ENCODE measurements at places on chromosomes 13 and 19.

GRCh38 chr13:25001476-25002206 lies 94.3 kb upstream of the PABPC3 start:
- no peak for DNase-seq

- no peak for DNase-seq
Observed at GRCh38 chr19:50005428-50005827, 19.7 kb downstream of the VRK3 start.

DNA sequence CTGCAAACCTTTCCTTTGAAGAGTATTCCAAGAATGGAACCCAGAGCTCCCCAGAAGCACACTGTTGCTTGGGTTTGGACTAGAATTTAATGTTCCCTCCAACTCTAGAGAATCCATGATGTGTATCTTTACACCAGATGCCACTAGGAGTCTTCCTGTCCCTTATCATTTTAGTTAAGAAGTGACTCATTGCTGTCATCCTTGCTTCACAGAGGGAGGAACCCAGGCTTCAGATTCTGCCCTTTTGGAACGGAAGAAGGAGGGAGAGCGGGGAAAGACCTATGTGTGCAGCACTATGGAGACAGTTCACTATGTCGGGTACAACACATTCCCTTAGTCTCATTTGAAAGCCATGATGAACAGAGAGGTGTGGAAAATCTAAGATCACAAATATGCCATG lies 2.1 kb upstream of the ATP12A start:
- DNase-seq: no peak

DNA sequence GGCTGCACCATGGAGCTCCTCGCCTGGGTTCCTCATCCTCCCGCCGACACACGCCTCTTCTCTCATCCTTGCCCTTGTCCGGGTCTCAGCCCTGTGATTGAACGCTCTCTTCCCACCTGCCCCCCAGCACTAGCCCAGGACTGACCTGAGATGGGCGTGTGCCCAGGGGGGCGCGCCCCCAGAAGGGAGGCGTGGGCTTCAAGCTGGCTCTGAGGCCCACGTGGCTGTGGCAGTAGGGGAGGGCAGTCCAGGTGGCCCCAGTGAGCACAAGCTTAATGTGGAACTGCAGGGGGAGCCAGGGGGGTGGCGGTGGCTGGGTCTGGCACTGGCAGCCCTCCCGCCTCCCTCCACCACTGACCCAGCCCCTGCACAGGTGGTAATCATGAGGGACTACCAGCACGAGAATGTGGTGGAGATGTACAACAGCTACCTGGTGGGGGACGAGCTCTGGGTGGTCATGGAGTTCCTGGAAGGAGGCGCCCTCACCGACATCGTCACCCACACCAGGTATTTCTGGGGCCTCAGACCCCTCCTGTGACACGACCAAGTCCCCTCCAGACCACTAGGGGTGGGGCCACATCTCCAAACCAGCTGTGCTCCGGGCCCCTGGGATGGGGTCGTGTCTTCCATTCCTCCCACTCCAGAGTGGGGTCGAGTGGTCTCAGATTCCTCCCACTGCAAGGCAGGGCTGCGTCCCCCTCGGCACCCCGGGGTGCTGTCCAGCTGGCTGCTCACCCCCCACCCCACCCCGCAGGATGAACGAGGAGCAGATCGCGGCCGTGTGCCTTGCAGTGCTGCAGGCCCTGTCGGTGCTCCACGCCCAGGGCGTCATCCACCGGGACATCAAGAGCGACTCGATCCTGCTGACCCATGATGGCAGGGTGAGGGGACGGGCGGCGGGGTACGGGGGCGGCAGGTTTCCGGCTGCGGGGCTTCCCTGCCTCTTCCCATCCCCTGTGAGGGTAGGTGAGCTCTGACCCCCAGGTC lies 21.9 kb upstream of the NCCRP1 start:
- DNase-seq: no peak

GRCh38 chr13:77047649-77048343 lies 20.8 kb upstream of the FBXL3 start:
- no peak for DNase-seq

GRCh38 chr13:74115133-74115532 lies 19.1 kb downstream of the KLF12 start:
- no peak for DNase-seq

DNA sequence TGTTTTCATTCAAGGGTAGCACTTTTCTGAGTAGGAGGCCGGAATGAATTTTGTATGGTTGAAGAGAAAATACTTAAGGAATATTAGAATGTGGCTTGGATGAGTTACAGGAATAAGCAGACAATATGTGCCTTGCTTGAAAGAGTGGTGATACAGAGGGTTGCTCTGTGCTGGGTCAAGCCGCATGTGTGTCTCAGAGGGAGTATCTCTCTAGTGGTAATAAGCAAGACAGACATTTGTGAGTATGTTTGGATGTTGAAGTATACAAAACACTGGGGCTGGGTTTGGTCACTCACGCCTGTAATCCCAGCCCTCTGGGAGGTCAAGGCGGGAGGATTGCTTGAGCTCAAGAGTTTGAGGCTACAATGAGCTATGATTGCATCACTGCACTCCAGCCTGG lies 103.9 kb downstream of the LMO7 start:
- no peak for DNase-seq

GRCh38 chr19:13078381-13078780 lies 24.3 kb downstream of the LYL1 start:
- DNase-seq: no peak

DNA sequence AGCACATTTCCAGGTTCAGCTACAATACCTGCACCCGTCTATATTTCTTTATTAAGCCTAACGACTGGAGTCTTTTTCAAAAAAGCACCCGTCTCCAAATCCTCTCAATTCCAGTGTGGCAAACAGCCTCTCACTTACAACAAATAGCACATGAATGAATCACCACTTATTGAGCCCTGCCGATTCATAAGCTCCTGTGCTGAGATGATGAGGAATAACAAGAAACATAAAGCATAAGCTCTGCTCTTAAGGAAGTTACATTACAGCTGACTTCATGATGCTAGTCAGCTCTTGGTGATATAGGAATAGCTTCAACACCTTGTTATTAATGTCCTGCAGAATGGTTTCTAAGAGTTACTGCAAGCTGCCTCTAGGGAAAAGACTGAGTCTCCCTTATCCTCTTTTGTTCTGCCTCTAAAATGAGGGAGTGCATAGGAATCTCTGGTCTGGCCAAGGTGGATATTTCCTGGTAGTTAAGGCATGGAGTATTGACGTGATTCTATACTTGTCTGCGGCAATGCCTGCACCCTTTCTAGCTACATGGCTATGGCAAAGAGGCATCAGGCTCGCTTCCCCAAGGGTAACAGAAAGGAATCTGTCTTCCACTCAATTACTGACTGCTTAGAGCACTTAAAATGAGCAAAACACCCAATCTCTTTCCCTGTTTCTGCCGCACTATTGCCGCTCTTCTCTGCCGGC lies 195.7 kb downstream of the KLF12 start:
- DNase-seq: peak; percentile 86

DNA sequence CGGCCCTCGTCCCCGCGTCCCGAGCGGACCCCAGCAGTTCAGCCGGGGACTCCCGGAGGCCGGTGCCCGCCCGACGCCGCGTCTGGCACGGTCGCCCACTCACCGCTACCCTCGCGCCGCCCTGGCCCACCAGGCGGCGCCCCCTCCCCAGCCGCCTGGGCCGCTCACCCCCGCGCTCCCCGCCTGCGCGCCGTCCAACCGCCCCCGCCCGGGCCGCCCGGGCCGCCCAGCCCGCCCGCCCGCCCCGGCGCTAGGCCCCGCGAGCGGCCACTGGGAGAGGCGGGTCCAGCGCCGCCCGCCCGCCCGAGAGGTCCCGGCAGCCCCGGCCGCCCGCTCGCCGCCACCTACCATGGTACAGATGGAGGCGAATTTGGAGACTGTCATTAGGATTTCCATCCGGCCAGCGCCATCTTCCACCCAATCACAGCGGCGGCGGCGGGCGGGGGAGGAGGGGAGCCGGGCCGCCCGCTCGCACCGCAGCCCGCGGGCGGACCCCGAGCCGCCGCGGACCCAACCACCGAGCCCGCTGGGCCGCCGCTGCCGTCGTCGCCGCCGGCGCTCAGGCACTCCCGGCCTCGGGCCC lies at the start of gene USP12:
USP12 (minus strand) TSS at position 568 of the 583 bp plus-strand sequence; CDS start at position 396, 172 bp downstream.
- DNase-seq: no peak

GRCh38 chr19:33828266-33829075 lies 31.8 kb downstream of the KCTD15 start:
- no peak for DNase-seq

- DNase-seq: no peak
Observed at GRCh38 chr13:28349371-28349770, 145.6 kb downstream of the FLT1 start.

DNA sequence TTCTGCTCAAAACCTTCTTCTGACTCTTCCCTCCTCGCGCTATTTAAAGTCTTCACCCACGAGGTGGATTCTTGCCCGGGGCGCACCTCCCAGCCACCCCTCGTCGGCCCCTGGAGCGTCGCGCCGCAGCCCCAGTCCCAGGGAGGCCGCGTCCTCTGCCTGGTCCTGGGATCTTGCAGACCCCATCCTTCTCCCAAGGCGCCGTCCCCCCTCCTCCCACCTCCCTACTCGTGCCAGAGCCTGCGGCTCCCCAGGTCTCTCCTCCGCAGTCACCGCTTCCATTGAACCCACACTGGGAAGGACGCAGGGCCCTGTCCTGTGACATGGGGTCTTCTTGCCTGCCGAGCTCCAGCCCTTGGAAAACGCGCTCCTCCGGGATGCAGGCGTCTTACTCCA lies 486 bp downstream of the ZNF808 start:
- DNase-seq: no peak

GRCh38 chr19:45117167-45117594 lies 24.2 kb downstream of the PPP1R37 start:
- DNase-seq: no peak

- no peak for DNase-seq
Observed at GRCh38 chr19:46787040-46787330, 1.4 kb downstream of the SLC1A5 start.

GRCh38 chr19:7658219-7658686 lies 10.6 kb upstream of the RETN start:
- DNase-seq: no peak

- DNase-seq: no peak
Observed at GRCh38 chr19:1691589-1692290, 39.3 kb upstream of the TCF3 start.

- peak; percentile 73 for DNase-seq
Observed at GRCh38 chr13:79457948-79458347, 23.0 kb upstream of the NDFIP2 start.

DNA sequence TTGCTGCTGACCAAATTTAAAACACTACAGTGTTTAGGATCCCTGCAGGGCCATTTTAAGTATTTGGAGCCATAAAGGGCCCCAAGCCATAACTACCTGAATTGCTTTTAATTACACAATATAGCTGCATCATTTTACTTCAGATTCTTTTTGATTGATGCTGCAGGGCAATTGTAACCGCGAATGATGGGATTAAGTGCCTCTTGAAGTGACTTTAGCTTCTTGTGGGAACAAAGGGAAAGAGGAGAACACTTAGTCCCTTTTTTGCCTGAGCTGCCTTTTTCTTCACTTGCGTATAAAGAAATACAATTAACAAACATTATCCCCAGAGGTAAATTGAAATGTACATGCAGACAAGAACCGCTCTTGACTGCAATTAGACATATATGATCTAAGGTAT lies 228.5 kb downstream of the ZIC5 start:
- no peak for DNase-seq

GRCh38 chr19:1986357-1987162 lies 29.0 kb downstream of the BTBD2 start:
- DNase-seq: no peak

GRCh38 chr19:48798937-48799336 lies 11.9 kb downstream of the BCAT2 start:
- no peak for DNase-seq

GRCh38 chr19:4238831-4239230 lies 8.0 kb upstream of the YJU2 start:
- DNase-seq: no peak

- DNase-seq: no peak
Observed at GRCh38 chr13:73995736-73996135, 138.5 kb downstream of the KLF12 start.

All from non-pigmented ciliary epithelial cell (primary cell).